ENCODE measurements at places on chromosomes 1 and 21.

- DNase-seq = no peak
Observed at GRCh38 chr1:152089014-152089674, at the start of gene TCHHL1. TCHHL1 (minus strand) TSS chr1:152089064; CDS start chr1:152088143, 921 bp downstream.

GRCh38 chr1:119564548-119564947, 57.5 kb downstream of the HSD3B1 start:
- DNase-seq = no peak

DNA sequence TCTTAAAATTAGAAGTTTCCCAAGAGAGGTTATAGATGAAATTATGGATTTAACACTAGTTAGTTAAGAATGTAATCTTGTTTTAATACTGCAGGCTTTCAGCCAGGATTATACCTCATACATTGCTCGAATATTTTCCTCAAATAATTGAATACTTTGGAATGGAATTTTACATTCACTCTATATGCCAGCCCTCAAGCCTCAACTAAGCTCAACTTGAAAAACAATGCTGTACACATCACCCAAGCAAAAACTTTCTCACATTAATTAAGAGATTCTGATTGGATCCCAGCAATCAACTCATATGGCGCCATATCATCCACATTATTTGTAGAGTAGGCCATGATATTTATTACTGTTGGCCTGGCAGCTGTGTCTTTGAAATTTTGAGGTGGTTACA, 710.7 kb upstream of the ADAMTS5 start:
- DNase-seq = no peak

DNA sequence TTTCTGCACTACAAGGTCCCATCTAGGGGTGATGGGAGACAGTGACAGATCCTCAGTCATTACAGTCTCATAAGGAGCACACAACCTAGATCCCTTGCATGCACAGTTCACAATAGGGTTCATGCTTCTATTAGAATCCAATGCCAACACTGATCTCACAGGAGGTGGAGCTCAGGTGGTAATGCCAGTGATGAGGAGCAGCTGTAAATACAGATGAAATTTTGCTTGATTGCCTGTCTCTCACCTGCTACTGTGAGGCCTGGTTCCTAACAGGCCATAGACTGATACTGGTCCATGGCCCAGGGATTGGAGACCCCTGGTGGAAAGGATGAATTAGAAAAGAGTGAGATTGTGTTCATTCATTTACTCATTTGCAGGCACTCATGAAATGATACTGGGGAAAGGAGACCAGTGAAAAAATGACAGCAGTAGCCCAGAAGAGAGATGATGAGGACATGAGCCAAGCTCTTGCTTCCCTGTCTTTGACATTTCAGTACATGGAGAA, 251.6 kb upstream of the DUSP10 start:
- DNase-seq = no peak

DNA sequence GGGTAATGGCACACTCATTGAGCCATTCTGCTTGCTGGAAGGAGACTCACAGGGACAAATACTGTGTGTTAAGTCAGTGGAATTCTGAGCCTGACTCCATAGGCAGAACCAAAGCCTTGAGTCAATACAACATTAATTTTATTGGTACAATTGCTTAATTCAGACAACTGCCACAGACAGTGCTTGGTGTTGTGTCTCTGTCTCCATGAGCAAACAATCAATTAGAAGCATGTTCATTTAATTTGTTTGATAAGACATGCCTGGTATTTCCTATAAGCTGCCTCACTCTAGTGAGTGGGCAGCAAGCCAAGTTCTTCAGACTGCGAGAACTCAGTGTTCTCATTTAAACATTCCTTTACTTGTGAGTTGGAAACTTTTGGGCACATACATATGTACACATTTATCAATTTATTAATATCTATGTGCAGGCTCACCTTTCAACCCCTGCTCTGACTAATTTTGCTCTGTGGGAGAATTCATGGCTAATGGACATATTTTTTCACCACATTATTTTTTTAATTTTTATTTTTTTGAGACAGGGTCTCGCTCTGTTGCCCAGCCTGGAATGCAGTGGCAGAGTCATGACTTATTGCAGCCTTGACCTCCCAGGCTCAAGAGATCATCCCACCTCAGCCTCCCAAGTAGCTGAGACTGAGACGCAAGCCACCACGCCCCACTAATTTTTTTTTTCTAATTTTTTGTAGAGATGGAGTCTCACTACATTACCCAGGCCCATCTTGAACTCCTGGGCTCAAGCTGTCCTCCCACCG, 4.5 kb upstream of the SRSF10 start:
- no peak for DNase-seq

- DNase-seq = no peak
Observed at GRCh38 chr1:187960125-187960638, 1131.4 kb downstream of the PLA2G4A start.

DNA sequence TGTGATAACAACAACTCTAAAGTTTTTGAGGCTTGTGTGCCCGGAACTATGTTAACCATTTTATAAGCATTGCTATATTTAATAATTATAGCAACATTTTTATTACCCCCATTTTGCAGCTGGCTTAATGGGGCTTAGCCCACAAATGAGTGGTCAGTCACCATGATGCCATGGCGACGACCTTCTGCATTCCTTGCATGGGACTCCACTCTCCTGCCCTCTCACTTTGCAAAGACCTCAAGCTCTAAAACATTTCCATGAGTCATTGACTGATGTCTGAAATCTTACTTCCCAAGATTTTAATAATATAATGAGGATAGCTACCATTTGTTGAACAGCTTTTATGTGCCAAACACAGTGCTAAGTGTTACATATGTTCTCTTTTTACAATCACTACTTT, 15.4 kb downstream of the NGF start:
- DNase-seq = no peak

DNA sequence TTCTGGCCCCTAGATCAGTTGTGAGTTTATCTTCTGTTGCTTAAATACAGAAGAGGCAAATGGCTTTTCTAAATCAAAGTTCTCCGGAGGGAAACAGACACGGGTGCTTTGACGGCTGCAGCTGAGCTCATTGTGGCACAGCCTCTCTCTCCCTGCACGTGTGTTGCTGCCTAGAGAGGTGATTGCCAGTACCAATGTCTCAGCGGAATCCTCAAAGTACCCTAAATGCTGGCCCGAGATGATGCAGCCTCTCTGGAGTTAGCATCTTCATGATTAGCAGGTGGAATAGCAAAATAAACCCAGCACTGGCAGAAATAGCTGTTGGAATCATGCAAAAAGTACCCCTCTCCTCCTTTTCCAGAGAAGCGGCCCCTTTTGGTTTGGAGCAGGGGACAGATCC, 192.2 kb downstream of the PRDM2 start:
- DNase-seq = no peak

GRCh38 chr1:150869683-150870082, 6.7 kb downstream of the ARNT start:
- no peak for DNase-seq

GRCh38 chr1:29585656-29586055, 349.3 kb downstream of the PTPRU start:
- DNase-seq = no peak

GRCh38 chr1:15826810-15827507, 19.5 kb upstream of the UQCRHL start:
- DNase-seq = no peak

- DNase-seq = no peak
Observed at GRCh38 chr1:174296309-174296708, 137.0 kb downstream of the RABGAP1L start.

GRCh38 chr1:186202271-186202764, 172.7 kb downstream of the TPR start:
- DNase-seq = no peak

DNA sequence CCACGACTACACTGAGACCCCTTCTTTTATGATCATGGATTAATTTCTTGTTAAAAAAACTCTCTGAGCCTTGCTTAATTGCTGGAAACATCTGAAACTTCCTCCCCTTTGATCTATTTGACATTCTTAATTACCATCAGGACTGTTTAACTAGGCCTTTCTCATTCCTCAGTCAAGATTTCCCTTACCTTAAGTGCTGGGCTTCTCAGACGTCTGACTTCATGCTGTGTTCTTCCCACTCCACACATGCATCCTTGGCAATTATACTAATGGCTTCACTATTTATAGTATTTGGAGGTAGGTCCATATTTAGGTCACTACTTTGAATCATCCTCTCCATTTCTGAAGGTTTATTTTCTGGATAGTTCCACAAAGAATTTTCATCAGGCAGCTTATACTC, 341.3 kb upstream of the TMPRSS15 start:
- no peak for DNase-seq

DNA sequence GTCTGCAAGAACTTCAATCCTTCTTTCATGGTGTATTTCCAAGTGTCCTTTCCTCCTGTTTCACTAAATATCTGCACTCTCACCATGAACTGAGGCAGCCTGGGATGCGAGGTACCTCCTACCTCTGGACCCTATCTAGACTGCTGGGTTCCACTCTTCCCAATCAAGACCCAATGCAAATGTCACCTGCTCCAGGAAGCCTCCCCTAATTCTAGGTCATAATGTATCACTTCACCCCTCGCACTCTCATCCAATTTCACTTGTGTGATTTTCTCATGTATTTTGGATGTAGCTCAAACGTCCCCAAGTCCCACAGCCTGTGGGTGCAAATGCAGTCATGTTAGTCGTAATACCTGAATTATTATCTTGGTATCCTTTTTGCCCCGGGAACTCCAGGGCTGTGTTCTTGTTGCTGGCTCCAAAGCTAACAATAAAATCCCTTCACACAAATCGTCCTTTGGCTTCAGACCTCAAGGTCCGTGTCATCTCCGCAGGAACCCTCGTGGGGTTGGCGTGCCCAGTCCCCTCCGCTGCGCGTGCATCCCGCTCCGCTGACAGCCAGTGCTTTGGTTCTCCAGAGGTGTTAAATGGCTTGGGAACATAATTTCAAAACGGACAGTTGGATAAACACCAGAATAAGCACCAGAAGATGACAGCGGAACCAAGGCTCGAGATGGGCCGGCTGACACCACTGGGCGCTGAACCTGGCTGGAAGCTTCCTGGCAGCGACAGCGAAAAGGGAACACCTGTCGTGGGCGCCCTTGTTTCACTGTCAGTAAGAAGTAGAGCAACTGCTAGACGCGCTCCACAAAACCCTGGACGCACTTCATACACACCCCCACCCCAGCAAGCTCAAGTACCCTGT, 1.0 kb upstream of the BACH1 start:
- DNase-seq = peak; percentile 3

- no peak for DNase-seq
Observed at GRCh38 chr1:31621847-31622730, 4.6 kb downstream of the HCRTR1 start.

DNA sequence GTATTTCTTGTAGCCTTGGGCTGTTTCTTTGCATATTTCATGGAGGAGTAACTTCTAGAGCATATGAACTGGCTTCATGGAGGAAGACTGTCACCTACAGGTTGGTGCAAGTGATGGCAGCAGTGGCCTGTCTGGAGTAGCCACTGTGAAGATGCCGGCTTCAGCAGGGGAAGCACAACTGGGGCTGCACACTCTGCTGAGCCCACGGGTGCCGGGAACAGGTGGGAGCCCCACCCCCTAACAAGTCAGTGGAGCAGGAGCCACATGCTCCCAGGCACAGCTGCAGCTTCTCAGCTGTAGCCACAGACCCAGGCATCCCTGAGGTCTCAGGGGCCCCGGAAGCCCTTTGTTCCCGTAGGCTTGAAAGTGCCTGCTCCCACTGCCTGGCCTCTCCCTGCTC, 43.2 kb upstream of the C1orf185 start:
- DNase-seq = no peak

DNA sequence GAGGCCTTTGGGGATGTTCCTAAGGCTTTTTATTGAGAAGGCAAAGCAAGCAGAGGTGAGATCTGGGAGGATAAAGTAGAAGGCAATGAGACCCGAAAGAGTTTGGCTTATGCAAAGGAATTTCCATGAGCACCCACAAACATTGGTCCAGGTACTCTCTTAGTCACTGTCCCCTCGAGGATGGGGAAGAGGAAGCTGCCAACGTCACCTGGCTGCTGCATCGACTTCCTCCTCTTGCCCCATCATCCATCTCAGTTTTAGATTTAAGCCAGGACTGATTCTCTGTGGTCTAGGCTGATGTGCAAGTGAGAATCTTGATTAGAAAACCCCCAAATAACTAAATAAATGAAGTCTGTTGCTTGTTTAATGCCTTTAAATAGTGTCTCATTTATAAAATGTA, 28.7 kb downstream of the RUNX1 start:
- DNase-seq = no peak

DNA sequence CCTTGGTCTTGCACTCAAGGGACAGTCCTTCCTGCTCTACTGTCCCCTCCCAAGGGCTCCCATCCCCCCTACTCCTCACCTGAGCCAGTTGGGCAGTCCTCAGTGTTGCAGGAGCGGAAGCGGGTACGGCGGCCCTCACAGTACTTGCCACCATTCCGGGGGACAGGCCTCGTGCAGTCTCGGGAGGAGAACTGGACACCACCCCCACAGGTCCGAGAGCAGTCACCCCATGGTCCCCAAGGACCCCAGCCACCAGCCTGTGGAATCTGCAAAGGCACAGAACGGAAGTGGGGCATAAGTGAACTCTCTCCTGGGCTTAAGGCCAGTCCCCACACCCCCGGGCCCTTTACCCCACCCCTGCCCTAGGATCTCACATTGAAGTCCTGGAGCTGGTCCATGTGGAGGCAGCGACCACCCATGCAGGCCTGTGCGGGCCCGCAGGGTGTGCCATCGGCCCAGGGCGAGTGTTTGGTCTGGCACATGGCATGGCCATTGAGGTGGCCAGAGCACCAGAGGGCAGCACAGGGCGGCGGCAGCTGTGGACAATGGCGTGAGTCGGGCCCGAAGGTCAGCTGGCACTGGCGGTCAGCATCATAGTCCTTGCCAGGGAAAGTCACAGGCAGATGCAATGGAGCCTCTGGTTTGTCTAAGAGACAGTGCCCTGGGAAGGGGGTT, 5.2 kb downstream of the ADAMTS4 start:
- DNase-seq = no peak

DNA sequence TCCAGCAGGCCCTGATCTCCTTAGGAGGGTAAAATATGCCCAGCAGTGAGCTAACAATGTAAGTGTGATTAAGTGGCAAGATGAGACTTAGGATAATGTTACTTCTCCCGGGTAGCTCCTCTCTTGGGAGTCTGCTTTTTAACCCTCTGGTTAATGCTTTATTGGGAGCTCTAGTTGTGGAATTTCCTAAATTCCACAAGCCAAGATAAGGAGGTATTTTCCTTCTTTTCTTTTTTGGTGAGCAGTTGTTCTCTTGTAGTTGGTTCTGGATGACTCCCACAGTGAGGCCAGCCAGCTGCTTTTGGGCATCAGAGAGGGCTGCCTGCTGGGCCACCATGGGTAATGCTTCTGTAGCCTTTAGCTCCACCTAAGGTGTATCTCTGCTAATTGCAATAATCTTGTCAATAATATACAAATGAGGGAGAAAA, 19.3 kb downstream of the C1orf52 start:
- DNase-seq = no peak

- DNase-seq = no peak
Observed at GRCh38 chr1:165426745-165427144, 18.2 kb downstream of the RXRG start.

- DNase-seq = peak; percentile 39
Observed at GRCh38 chr1:2555634-2556276, 416 bp upstream of the TNFRSF14 start.

GRCh38 chr1:160070243-160071163, 543 bp upstream of the KCNJ10 start:
- peak; percentile 50 for DNase-seq
